ENCODE measurements at places on chromosomes 3 and 15.
A peak's percentile ranks its signal among the peaks of the same experiment; 100 is the strongest.

GRCh38 chr3:109924196-109924595, 586.9 kb upstream of the DPPA4 start:
- no peak for DNase-seq

- no peak for DNase-seq
Measured at GRCh38 chr3:37668431-37668817, 193.3 kb upstream of the CTDSPL start.

DNA sequence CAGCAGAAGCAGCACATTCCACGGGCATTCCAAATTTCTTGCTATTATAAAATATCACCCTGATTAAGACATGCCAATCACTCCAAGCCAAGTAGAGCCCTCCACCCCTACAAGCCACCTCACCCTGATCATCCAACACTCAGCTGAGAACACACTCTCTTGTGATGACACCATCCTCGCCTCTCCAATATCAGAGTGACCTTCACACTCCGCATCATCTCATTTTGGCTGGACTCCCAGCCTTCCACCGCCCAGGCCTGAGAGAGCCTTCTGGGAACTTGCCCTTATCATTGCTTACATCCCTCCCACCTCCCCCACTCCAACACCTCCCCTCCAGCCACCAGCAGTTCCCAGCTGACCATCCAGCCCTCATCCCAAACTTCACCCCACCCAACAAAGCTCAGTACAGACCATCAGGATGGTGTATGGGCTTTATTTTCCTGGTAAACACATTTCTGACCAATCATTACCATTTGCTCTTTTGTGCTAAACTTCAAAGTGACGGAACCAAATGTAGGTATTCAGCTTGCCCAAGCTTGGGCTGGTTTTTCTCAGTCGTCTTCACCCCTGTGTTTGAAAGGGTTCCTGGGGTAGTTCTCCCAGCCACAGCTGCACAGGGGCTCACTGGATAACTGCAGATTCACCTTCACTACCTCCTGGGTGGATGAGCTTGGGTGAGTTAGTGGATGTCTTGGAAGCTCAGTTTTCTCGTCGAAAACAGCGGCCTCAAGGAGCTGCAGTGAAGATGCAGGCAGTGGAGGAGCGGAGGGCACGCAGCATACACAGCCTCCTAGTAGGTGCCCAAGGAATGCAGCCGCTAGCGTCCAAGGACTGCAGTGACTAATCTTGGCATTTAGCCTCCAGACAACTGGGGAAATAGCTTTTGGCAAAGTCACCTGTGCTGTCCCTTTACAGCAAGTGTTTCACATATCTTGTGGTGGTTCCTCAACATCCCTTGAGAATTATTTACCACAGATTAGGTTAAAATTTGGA, 115.1 kb downstream of the LIPC start:
- DNase-seq, result no peak

GRCh38 chr3:136818191-136818768, 646 bp upstream of the SLC35G2 start:
- DNase-seq, result peak; percentile 31

DNA sequence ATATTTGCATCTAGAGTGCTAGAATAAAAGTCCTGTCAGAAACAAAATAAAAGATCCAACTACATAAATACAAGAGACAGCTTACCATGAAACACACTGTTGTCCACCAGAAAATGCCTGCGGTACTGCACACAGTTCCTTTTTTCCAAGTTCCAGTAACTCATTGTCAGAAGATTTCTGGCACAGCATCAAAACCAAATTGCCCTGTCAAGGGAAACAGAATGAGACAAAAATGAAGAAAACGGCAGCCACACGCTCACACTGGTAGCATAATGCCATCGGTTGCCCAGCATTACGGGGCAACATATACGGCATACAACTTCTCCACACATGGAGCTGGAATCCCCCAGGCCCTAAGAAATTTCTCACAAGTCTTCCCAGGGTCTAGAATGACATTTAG, 40.8 kb downstream of the PLCH1 start:
- DNase-seq, result no peak

Measured in omental fat pad (tissue), 4 donors.